Endothelial cell (in vitro differentiated cells): ENCODE measurements at places on chromosomes 11 and 22. TPM values are rescaled to one million over a fixed set of nuclear protein-coding genes. Genes with fewer than 3 reads are reported as not detected.
A peak's percentile ranks its signal among the peaks of the same experiment; 100 is the strongest.

- DNase-seq, result no peak
Observed at GRCh38 chr22:27602390-27602789, 199.2 kb downstream of the MN1 start.

DNA sequence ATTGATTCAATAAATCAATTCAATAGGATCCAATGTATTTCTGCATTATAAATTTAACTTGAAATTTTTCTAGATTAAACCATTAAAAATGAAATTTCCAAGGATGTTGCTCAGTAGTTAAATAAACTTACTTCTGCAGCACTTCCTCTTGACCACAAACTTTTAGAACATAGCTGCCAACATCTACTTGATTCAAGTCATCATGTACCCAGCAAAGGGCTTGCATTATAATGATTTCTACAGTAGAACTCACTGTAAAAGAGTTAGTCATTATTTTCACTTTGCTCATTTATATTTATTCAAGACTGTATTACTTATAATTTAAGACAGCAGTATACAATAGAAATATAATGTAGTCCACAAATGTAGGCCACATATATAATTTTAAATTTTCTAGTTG lies 59.2 kb downstream of the PIK3C2A start:
- DNase-seq, result no peak

Gene FAM181B
- 1.0 TPM for total RNA-seq

Gene MUC2
- not detected for total RNA-seq

GRCh38 chr11:61691380-61692156 lies 11.4 kb downstream of the DAGLA start:
- no peak for DNase-seq

DNA sequence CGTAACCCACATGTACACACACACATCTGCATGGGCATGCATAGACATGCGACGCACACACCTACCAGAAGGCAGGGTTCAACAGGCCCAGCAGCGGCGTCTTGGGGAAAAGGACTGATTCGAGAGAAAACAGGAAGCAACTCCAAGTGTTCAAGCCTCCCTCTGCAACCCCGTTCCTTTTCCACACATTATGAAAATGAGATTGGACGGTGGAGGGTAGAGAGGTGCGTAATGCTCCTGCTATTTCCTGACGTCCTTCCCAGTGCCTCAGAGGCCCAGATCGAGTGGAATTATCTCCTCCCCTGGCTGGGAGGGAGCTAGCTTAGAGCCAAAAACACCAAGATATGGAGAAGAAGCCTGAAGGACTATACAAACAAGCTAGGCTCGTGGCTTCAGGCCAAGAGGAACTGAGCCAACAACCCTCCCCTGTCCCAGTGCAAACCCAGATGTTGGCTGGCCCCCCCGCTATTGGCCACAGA lies 289.2 kb downstream of the MN1 start:
- no peak for DNase-seq

GRCh38 chr11:75100314-75100713 lies 3.6 kb upstream of the OR2AT4 start:
- no peak for DNase-seq

Gene CNTF
- 1.6 TPM for total RNA-seq

DNA sequence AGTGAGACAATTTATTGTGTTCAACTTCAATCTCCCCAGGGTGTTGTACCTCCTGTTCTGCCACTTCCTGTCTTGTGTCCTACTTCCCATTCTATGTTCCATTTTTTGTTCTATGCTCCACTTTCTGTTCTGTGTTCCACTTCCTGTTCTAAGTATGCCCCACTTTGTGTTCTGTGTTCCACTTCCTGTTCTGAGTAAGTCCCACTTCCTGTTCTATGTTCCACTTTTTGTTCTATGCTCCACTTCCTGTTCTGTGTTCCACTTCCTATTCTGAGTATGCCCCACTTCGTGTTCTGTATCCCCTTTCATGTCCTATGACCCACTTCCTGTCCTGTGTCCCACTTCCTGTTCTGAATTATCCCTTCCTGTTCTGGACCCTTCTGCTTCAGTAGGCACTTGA lies 732.7 kb downstream of the TBC1D22A start:
- DNase-seq, result no peak

DNA sequence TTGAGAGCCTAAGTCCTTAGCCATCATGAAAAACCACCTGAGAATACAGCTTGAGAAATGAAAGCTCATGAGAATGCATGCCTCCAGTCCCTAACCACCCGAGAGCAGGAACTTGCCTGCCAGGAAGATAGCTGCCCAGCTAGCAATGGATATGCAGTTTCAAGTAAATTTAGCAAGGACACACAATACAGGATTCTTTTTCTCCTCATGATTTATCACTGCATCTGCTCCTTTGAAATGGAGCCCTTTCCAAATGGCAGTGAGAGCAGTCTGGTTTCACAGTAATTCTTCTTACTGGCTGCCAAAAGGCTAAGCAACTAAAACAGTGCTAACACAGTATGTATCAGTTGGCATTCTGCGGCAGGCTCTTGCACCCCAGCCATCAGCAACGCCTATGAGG lies 109.9 kb downstream of the MICAL3 start:
- no peak for DNase-seq

Gene C11orf65
- total RNA-seq, result 0.69 TPM

GRCh38 chr11:80417681-80418080 lies 976.9 kb upstream of the TENM4 start:
- no peak for DNase-seq

DNA sequence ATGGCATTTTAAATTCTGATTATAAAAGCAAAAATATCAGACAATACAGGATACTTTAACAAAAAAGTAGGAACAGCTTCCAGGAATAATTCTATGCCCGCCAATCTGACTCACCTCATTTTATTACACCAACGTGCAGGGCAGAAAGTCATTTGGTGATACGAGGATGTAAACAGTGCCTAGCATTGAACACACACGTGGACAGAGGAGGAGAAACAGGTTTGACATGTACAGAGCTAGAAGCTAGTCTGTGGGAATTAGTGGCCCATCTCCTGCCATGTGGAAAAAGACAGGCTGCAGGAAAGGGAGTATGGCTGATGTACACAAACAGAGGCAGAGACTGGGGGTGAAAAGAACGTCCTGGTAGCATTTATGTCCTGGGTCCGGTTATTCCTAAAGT lies 9.0 kb upstream of the SPINDOC start:
- DNase-seq, result no peak

Gene F2
- total RNA-seq, result 4.4 TPM

DNA sequence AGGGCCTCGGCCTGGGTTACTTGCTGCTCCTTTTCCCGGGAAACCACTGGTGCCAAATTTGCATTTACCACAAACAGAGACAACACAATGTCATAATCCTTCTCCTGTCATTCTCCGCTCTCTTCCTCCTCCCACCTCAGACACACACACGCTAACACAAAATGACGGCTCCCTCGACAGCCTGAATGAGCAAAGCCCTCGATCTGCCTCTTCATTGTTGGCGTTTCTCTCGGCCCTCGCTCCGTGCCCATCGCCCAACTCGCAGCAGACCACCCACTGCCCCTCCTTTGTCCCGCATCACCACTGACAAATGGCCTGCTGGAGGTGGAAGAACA lies 12.5 kb upstream of the TCF20 start:
- no peak for DNase-seq

DNA sequence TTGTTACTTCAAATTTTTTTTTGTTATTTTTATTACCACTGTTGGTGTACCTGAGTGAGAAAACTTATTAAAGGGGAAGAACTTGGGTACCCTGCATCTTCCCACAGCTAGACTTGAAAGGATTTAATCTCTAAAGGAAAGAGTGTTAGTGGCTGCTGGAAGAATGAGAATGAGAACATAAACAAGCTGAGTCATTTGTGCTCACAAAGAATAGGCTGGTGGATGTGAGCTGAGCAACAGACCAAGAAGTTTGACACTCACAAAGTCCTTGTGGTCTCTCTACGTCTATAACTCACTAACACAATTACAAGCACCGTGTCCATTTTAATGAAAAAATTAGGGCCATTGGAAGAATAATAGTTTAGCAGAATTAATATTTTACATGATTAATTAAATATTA lies 217.6 kb upstream of the ANO5 start:
- no peak for DNase-seq

- peak; percentile 13 for DNase-seq
Observed at GRCh38 chr11:88508418-88508758, 170.9 kb upstream of the CTSC start.

- no peak for DNase-seq
Observed at GRCh38 chr11:59267736-59268475, 55.2 kb upstream of the MPEG1 start.

Gene CLMP
- total RNA-seq, result 5.5 TPM

Gene MAJIN
- total RNA-seq, result not detected

GRCh38 chr22:11628651-11629511 lies 3899.1 kb upstream of the OR11H1 start:
- no peak for DNase-seq

DNA sequence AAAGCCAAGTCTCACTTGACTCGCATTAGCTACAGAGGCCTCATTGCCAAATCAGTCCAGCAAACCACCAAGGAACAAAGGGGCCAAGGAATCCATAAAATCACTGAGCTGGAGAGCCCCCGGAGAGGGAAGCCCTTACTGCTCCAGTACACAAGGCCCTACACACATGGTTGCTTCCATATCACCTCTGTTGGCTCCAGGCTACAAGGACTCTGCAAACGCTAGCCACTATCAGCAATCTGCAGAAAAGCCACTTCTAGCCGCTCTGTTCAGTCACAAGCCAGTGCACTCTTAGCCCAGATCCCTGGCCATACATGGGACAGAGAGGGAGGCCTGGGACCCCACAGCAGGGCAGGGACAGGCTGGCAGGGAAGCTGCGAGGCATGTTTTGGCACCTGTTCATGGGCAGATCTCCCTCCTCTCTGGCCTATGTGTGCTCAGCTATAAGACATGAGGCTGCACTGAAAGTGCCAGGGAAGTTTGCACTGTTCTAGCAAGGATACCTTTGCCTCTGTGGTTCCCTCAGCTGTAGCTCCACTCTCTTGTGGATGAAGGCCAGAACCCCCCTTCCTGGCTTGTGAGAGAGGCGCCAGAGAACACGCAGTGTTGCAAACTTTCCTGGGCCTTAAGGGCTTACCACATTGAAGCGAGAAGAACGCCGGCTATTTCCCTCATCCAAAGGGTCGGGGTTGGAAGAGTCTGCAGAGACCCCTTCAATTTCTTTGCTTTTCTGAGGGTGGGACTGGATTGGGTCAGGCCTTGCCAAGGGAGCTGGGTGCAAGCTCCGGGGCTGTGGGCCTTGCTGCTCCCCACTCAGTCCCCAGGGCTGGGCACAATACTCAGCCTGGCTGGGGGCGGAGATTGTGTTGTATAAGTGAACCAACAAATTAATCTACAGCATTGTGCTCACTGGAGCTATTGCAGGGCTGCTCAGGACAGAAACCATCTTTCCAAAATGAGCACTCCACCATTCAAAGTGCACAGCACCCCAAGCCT lies 108.7 kb upstream of the PITPNB start:
- DNase-seq, result no peak

DNA sequence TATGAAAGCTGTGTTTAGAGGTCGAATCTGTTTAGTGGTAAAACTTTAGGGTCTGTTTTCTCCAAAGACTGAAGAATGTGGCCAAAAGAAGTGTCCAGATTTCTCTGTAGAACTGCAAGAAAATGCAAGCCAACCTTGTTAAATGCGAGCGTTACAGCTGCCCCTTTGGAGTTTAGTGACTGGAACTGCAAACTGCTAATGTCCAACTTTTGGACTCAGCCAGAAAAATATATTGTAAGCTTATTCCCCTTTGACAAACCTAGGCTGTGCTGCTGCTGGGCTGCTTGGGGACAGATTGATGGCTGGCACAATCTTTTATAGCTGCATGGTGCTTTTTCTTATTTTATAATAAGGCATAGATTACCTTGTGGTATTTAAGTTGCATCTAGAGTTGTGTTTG lies 3.9 kb downstream of the TEAD1 start:
- no peak for DNase-seq

Gene TOLLIP
- total RNA-seq, result 65.3 TPM

GRCh38 chr11:35541621-35542375 lies 16.4 kb upstream of the PAMR1 start:
- DNase-seq, result no peak

DNA sequence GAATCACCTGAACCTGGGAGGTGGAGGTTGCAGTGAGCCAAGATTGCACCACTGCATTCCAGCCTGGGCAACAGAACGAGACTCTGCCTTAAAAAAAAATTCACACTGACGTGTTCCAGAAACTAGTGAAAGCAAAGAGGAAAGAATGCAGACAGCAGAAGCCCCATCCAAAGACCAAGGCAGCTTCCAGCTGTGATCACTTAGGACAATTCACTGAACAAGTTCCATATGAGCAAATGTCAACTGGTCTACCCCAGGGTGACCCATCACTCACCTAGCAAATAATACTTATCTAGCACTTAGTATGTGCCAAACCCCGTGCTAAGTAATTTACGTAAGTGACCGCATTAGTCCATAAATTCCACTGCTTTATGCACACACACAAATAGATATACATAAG lies 138.9 kb downstream of the LARGE1 start:
- DNase-seq, result no peak

DNA sequence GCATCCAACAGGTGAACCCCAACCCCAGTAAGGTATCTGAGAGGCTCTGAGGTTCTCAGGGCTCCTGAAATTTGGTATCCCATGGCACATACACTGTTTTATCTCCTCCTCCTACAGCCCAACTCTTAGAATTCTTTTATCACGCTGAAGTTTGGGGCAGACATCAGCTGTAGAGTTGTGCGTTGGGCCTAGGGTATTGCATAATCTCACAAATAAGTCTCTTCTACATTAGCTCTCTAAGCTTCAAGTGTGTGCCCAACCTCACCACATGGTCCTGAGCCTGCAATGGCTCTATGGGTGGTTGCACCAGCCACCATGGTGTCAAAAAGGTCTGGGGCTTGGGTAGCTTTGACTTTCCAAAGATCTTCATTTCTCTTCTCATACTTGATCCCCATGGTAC lies 603.0 kb downstream of the BUD13 start:
- DNase-seq, result no peak

DNA sequence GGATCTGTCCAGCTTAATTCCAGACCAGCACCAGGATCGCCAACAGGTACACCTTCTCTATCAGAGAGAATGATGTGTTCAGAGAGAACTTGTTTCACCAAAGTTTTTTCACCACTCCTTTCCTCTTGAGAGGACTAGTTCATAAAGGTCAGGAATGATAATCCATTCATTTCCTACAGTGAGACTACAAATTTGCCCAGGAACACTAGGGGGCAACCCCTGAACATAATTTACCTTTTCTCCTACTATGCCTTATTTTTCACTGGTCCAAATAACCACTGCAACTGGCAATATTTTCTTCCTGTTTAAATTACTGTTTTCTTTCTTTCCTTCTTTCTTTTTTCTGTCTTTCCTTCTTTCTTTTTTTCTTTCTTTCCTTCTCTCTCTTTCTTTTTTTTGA lies 22.5 kb downstream of the CAVIN3 start:
- no peak for DNase-seq

GRCh38 chr11:129704831-129705230 lies 110.8 kb upstream of the TMEM45B start:
- no peak for DNase-seq

GRCh38 chr22:36277482-36278291 lies 24.8 kb downstream of the APOL1 start:
- DNase-seq, result peak; percentile 64

Gene TMEM135
- 49.7 TPM for total RNA-seq

Gene PDE3B
- total RNA-seq, result 4.0 TPM

DNA sequence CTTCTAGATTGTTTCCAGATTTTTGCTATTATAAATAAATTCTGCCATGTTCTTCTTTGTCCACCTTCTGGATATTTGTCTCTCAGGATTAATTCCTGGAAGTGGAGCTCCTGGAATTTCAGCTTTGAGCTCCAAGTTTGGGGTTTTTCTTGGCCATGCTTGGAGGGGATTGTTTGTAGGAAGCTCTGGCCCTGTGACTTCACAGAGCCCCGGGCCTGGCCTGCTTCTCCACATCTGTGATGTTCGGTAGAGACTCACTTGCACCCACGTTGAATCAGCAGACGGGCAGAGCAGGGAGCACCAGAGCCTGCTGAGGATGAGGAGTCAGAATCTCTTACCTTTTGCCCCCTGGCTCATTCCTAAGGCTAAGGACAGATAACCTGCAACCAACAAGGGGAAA lies 35.7 kb downstream of the LRRC32 start:
- DNase-seq, result no peak
